ENCODE measurements at places on chromosomes 4 and X.

- no peak for DNase-seq
Observed at GRCh38 chrX:3136161-3136961, 95.1 kb downstream of the ARSF start.

DNA sequence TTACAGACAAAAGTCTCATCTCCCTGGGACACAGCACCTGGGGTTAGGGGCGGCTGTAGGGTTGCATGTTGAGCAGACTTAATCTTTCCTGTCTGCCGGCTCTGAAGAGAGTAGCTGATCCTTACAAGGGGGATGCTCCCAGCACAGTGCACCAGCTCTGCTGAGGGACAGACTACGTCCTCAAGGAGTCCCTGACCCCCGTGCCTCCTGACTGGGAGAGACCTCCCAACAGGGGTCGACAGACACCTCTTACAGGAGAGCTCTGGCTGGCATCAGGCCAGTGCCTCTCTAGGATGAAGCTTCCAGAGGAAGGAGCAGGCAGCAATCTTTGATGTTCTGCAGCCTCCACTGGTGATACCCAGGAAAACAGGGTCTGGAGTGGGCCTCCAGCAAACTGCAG is 506.0 kb upstream of the FMR1 start:
- DNase-seq, result no peak

DNA sequence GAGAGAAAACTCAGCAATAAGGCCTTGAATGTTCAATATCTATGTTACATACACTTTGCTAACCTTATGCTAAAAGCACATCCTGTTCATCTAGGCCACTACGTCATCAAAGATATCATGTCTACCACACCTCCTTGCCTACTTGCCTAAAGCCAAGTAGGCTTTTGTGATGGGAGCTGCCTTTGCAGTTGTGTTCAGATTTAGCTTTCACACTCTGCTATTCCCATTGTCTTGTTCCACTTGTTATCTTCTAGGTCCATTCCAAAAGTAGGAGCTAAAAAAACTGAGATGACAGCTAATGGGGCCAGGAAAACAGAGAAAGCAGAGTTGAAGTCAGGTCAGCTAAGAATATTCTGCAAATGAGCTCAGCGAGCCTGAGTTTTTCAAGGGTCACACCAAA is 153.6 kb upstream of the EDNRA start:
- no peak for DNase-seq

DNA sequence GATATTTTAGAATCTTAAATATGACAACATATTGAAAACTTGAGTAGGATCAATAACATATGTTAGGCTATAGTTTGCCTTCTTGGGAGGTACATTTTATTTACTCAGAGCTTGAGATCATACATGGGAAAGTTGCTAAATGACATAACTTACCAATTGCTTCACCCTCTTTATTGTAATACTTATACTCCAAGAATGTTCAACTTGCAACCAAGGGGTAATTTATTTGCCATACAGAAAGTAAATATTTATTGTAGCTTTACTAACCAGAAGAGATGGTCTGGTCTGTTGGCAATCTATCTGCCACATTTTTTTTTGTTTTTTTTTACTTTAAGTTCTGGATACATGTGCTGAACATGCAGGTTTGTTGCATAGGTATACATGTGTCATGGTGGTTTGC is 426.6 kb downstream of the ARHGAP24 start:
- no peak for DNase-seq

- no peak for DNase-seq
Observed at GRCh38 chr4:10295301-10295700, 161.9 kb downstream of the ZNF518B start.

DNA sequence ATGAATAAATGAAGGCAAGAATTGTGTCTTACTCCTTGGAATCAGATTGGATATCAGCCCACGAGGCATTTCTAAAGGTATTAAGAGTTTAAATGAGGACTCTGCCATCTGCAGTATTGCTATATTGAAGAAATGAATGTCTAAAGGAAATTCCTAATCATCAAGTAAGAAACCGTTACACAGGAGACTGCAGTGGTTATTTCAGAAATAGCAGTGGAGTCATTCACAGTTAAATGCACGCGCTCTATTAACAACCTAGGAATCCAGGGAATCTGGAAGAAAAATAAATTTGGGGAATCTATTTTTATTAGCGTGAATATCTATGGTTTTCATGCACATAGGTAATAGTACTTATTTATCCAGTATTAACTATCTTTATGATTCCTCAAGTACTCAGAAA is 334.2 kb downstream of the TENM3 start:
- no peak for DNase-seq

DNA sequence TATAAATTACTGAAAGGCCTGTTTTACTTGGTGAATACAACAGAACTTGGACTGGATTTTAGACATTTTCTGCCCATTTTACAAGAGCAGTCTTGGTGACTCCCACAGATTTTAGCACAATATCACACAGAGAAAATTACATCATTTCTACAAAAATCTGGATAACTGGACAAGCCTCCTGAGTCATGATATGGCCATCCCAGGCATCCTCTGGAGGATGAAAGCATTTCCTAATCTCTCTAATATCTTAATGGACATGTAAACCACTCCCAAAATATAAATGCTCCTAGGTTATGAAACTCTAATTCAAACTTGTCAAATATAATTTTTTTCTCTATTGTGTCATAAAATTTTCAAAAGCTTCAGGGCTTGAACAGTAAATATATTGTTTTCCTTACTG is 1170.8 kb upstream of the PCDH7 start:
- no peak for DNase-seq

DNA sequence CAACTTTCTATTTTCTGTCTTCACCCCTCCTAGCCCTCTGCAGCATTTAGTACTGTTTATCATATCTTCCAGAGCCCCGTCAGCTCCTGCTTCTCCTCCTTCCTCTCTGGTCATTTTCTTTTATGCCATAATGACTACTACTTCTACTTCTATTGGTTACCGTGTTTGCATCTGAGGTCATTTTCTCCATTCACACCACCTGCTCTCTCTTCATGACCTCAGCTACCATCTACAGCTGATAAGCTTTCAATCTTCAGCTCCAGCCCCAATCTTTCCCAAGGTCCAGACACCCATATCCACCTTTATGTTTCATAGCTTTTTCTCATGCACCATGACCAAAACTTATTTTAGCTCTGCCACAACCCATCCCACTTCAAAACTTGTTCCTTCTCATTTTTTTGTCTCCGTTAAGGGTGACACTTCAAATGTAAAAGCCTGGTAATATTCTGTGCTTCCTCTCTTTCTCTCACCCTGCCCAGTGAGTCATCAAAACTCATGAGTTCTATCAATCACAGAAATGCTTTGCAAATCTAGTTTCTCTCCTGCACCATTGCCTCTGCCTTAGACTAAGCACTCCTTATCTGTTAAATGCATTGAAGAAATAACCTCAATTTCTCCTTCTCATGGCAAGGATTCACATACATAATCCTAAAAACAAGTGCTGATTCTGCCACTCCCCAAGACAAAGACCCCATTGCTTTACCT is 71.3 kb upstream of the IQCM start:
- DNase-seq, result no peak

- DNase-seq, result no peak
Observed at GRCh38 chr4:120218981-120219380, 152.3 kb upstream of the MAD2L1 start.

DNA sequence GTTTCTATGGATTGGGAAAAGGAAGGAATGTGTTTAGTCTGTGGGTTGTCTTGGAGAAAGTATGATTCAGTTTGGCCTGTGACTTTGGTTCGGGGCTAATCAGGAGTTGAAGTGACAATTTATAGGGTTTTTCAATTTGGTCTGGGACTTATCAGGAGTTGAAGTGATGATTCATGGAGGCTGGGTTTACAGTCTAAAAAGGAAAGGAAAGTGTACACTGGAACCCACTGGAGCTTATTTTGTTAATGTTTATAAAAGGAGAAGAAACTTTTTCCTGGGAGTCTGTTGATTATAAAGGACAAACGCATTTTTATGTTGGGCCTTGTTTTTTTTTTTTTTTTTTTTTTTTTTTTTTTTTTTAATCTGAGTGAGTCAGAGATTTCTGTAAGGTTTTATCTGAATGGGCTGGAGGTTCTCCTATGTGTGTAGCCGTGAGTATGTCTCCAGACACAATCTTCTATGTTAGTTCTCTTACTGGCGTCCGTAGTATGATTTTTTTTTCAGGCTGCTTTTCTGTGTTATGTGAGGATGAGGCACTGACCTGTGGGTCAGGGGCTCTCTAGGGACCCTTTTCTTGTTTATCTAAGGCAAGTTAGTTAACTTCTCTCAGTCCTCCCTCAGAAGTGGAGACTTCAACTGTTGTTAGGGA is 33.0 kb upstream of the RAB9B start:
- DNase-seq, result no peak

GRCh38 chr4:171793723-171794122 is 19.5 kb upstream of the GALNTL6 start:
- no peak for DNase-seq

GRCh38 chrX:97909245-97909644 is 1025.5 kb downstream of the RPA4 start:
- DNase-seq, result no peak

DNA sequence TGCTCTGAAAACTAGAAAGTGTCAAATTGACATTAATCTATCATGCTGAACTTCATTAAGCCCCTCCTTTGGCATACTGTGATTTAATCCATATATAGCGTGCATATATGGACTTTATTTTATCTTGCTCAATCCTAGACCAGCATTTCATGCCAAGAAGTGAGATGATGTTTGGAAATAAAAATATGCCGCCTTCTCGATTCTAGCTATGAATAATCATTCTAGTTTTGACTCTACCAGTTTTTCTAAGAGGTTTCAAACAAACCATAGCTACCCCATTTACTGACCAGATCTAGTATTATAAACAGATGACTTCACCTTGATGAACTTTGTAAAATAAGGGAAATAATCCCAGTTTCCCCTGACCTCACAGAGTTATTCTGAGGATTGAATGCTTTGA is 95.0 kb downstream of the ARX start:
- no peak for DNase-seq

- no peak for DNase-seq
Observed at GRCh38 chr4:48467891-48468290, 15.3 kb upstream of the SLC10A4 start.

- DNase-seq, result no peak
Observed at GRCh38 chr4:169253113-169253671, 17.6 kb downstream of the SH3RF1 start.

GRCh38 chrX:64427281-64427680 is 32.0 kb upstream of the MTMR8 start:
- DNase-seq, result no peak

DNA sequence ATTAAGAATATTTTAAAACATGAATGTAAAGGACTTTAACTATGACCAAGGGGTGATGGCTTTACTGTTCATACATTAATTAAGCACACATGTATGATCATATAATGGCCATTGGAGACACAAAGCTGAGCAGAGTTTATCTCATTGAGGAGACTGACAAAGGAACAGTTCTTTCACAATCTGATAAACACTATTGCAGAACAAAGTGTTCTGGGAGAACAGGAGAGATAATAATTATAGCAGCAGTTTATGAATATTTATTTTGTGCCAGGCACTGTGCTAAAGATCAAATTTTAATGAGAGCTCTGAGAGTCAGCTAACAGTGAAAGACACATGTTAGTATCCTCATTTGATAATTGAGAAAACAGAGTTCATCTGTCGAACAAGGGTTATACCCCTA is 242.4 kb upstream of the NR3C2 start:
- no peak for DNase-seq

DNA sequence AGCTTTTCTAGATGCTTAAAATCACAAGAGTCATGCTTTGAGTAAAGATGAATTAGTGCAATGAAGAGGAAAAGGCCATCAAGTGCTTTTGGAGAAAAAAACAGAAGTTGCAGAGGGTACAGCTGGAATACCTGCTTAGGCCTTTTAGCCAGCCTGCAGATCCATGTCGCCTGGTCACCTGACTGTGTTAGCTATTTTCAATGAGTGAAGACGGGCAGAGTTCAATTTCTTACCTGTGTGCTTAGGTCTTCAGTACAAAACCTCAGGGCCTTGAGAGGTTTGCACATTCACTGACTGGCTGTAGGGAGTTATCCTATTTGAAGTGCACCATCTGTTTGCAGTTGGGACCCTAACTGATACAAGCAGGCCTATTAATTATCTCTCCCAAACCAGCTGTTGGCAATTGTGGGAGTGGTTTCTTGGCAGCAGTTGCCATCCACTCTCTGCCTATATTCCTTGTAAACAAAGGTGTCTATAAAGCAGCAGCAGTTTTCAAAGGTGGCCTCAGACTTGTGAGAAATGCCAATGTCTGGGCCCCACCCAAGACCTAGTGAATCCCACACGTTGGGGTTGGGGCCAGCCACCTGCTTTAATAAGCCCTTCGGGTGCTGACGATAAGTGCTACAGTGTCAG is 16.3 kb upstream of the FAT1 start:
- DNase-seq, result no peak

GRCh38 chr4:55947912-55948725 is 626 bp upstream of the CEP135 start:
- peak; percentile 43 for DNase-seq

DNA sequence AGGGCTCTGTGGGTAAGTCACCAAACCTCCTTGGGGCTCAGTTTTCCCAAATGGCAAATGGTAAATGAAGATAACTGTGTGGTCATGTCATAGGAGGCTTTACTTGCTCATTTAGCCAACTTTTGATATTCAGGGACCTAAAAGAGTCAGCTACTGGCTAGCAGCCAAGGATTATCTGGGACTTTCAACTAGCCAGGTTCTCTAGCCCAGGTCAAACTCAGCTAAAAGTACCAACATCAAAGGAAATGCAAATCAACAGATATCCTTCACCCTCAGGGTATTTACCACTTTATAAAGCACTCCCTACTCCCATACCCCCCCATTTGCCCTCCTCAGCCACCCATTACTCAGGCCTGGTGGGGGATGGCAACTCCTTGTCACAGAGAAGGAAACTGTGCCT is 7.5 kb downstream of the AMER1 start:
- no peak for DNase-seq
